GM12891 (cell line): ENCODE measurements at places on chromosomes 3 and 15.
A peak's percentile ranks its signal among the peaks of the same experiment; 100 is the strongest.

- peak; percentile 1 for DNase-seq
Measured at GRCh38 chr3:105686278-105686897, 182.4 kb downstream of the CBLB start.

- DNase-seq: no peak
Measured at GRCh38 chr3:70516076-70516475, 203.6 kb upstream of the MDFIC2 start.

DNA sequence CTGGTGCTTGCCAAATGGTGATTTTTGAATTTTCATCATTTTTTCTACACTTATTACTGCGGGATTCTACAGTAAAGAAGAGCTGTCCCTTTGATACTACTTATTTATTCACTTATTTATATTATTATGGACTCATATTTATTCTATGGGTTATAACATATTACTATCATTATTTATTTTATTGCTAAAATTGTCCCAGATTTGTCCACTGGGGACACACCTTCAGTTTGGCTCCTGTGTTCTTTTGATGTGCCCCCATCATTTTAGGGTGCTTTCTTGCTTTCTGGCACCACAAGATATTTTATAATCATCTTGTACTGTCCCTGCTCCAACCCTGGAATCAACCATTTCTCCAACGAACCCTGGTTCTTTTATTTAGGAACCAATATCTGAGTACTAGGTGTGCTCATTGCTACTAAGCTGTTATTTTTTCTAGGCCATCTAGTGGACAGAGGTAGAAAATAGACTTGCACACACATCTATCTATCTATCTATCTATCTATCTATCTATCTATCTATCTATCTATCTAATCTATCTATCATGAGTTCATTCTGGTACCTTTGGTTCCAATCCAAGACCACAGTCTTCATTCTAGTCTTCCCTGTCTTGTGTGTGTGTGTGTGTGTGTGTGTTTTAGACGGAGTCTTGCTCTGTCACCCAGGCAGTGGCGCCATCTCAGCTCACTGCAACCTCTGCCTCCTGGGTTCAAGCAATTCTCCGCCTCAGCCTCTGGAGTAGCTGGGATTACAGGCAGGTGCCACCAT lies 16.0 kb downstream of the SLC22A14 start:
- DNase-seq: no peak

DNA sequence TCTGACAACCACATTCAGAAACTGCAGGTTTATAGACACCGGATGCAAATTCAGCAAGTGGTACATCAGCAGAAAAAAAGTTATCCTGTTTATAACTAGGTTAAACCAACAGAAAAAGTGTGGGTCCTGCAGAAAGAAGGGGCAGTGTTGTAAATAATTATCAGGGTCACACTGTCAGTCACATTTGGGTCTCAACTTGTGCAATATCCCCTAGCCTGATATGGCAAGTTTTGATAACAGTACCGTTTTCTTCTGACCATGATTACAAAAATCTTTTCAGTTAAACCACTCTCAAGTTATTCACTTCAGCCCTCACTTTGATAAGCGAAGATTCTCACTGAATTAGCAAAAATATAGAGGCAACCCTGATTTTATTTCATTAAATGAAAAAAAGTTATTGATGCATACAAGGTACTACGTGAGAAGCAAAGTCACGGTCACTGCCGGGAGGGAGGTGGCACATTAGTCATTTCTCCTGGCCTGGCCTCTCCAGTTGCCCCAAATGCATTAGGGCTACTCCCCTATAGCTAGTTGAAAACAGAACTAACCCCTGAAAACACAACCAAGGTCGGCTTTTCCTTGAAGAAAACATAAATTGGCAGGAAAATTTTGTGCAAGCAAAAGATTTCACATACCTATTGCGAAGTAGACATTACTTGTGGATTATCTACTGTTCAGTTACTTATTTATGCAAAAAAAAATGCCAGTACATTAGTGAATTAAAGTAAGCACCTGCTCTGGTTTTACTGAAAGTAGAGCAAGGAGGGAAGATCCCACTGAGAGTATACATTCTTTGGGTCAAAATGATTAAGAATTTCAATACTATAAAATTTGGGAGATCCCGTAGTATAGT lies 28.6 kb downstream of the IL5RA start:
- no peak for DNase-seq

DNA sequence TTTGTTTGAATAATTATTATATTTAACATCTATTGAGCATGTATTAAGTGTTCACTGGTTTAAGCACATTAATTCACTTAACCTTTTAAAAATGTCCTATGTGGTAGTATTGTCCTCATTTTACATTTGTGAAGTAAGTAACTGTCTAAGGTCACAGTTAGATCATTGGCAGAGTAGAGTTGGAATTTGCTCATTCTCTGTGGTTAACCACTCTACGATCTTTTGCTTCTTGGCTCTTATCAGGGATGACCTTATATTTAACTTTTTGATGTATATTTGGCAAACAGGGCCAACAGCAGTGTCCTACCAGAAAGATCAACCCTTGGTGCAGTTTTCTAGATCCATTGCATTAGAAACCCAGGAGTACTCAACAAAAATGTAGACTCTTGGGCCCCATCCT lies 34.0 kb downstream of the PXK start:
- DNase-seq: no peak

GRCh38 chr3:109480014-109480413 lies 142.7 kb upstream of the DPPA4 start:
- no peak for DNase-seq

DNA sequence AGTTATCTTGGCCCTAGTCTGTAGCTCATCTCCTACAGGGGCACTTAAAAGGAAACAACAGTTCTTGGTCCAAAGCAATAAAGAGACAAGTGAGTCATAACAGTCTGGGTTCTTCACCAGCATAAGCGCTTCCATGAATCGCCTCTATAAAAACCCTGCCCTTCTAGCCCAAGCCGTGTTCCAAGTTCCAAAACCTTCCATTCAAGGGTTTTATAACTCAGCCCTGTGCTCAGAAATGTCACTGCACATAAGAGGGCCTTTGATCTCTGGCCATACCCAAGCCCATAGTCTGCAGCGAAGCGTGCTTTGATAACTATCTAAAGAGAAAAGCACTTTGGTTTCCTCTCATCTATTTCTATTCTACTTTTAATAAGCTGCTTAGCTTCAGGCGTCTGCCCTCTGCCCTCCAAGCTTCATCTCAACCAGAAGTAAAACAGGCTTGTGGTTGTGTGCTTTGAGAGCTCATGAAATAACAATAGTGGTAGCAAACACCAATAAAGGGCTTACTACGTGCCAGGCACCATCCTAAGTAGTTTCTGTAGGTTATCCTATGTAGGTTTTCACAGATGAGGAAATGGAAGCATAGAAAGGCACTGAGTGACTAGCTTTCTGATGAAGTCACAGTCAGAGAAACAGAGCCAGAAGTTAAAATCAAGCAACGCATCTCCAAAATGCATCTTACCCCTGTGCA lies 64.0 kb upstream of the AKAP13 start:
- DNase-seq: no peak

DNA sequence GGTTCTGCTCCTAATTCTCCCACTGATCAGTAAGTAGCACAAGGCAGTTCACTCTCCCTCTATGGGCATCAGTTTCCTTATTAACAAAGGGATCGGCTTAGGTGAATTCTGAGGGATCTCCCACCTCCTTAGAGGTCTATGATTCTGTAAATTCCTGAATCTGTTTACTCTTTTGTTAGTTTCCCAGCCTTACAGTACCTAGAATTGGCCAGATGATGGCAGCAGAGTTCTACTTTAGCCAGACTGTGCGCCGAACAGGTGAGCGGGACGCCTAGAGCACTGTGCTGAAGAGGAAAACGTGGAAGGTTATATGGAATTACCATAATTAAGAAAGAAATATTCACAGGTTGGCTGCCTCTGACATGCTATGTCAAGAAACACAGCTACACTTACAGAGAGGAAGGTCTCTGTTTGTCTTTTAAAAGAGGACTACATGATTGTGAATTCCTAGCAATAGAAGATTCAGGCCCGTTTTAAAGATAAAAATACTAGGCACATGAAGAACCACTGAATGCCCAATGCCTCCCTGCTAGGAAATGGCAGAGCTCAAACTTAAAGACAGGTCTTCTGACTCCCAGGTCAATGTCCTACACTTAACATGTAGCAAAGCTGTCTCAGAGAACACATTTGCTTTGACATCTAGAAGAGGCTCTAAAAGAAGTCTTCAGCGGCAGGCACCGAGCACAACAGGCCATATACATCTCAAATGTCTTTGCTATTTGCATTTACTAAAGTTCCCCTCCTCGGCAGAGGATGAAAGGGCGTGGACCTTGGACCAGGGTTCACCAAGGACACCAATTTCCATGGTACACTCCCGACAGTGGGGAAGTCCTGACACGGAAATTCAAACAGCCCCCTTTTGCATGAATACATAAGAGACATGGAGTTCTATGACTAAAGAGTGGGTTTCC lies 259.9 kb downstream of the FGF12 start:
- DNase-seq: peak; percentile 5

- no peak for DNase-seq
Measured at GRCh38 chr3:49916686-49917085, 12.9 kb downstream of the MON1A start.

- no peak for DNase-seq
Measured at GRCh38 chr3:167520266-167521005, 46.6 kb upstream of the SERPINI2 start.

- DNase-seq: no peak
Measured at GRCh38 chr3:55601366-55602080, 114.4 kb upstream of the WNT5A start.

DNA sequence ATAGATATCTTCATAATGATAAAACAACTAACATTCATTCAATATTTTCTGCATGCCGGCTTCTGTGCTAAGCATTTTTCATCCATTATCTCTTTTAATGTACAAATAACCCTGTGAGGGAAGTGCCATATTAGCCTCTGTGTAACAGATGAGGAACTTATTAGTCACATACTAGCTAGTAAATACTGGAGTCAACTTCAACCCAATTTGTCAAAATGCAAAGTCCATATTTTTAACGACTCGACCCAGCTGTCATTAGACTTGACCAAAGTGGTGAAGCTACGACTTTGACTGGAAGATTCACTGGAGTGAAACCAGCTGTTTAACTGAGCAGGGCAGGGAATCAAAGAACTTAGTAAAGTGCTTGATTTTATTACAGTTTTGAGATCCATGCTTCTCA lies 41.6 kb downstream of the PARP15 start:
- DNase-seq: no peak

DNA sequence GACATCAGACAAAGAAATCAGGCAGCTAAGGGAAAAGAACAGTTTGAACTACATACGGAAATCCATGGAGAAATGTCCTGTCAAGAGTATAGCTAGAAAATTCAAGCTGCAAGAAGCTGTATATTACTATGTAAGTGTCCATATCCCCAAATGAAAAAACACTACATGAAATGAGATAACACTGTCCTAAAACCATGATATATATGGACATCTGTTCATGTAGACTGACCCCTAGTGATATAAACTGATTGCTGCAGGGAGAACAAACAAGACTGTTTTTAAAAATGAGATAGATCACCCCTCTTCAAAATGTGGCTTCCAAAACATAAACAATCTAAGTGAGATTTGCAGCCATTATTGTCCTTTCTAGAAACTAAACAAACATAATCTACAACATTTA lies 985.6 kb downstream of the EPHA3 start:
- DNase-seq: no peak

- DNase-seq: no peak
Measured at GRCh38 chr15:96019114-96019513, 311.4 kb upstream of the NR2F2 start.
